ENCODE measurements at places on chromosomes 7 and 10.

GRCh38 chr7:70810558-70811139 is 321.3 kb upstream of the GALNT17 start:
- no peak for DNase-seq

DNA sequence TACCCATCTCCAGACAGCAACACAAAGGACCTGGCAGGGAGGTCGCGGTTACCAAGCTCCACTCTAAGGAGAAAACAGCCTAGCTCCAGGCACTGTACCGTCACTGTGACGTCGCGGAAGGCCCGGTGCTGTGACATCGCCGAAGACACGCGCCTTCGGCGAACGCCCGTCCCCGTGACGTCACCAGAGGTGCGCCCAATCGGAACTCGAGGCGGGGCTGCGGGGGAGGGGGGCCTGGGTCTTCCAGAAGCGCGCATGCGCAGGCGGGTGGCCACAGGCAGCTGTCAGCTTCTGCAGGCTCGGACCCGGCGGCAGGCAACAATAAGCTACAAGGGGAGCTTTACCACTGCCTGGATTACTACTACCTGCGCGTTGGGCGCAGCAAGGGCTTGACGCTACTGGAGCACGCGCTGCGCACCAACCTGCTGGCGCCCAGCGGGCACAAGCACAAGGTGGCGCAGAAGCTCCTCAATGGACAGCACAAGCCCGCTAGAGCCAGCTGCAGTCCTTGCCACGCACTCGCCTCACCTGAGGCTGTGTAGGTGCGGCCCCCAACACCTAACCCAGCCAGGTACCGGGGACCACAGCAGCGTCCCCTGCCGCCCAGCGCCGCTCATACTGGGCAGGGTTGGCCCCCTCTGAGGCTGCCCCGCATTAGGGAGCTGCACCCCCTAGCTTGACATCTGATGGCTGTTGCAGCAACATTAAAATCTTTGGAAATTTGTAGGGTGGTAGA is 208.4 kb downstream of the TPST1 start:
- peak; percentile 52 for DNase-seq

DNA sequence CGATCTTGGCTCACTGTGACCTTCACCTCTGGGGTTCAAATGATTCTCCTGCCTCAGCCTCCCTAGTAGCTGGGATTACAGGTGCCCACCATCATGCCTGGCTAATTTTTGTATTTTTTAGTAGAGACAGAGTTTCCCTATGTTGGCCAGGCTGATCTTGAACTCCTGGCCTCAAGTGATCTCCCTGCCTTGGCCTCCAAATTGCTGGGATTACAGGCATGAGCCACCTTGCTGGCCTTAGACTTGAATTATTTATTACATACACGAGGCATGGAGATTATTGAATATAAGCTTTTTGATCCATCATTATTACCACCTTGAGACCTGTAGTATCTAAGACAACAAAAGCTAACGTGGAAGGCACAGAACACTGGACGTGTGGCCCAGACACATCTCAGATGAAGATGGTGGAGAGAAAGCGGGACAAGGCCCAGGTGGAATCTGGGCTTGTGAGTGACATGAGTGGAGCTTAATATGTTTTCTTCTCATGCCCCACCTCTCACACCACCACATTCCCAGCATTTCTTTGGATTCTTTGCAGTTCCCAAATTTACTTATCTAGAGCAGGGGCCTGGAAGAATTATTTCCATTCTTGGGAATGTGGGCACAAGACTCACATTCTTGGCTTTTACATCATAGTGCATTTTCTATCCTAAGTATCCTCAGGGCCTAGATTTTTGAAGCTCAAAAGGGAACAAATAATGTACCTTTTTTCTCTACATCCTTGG is 76.6 kb downstream of the SUGCT start:
- no peak for DNase-seq

DNA sequence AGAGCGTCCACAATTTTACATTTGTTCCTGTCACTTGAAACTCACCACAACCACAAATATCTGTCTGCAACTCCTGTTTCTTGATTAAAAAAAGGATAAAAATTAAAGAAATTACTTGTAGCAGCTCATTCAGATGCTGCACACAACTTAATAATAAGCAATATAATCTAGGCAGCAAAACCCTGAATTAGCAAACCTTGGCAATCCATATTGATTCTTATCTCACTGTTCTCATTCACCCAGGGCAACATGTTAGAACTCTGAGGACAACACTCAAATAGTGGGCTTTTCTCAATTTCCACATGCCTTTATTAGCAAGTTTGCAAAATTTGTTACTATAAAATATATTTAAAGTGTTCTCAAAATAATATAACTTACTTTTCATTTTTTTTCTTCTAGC is 38.9 kb downstream of the BAZ1B start:
- no peak for DNase-seq

DNA sequence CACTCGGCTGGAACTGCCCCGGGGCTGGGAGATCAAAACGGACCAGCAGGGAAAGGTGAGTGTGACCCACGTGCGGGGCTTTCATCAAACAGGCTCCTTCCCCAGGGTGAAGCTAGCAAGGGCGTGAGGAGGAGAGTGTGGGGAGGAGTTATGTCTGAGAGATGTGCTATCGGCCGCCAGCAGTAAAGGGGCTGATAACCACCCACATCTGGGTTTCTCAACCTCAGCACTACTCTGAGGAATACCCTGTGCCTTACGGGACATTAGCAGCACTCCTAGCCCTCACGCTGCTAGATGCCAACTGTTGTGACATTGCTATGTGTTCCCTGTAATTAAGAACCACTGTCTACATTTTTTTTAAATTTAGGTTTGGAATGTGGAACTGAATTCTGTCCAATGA is 113.9 kb upstream of the STK17A start:
- DNase-seq, result no peak

- DNase-seq, result no peak
Measured at GRCh38 chr7:78398576-78398975, 600.0 kb downstream of the PHTF2 start.

DNA sequence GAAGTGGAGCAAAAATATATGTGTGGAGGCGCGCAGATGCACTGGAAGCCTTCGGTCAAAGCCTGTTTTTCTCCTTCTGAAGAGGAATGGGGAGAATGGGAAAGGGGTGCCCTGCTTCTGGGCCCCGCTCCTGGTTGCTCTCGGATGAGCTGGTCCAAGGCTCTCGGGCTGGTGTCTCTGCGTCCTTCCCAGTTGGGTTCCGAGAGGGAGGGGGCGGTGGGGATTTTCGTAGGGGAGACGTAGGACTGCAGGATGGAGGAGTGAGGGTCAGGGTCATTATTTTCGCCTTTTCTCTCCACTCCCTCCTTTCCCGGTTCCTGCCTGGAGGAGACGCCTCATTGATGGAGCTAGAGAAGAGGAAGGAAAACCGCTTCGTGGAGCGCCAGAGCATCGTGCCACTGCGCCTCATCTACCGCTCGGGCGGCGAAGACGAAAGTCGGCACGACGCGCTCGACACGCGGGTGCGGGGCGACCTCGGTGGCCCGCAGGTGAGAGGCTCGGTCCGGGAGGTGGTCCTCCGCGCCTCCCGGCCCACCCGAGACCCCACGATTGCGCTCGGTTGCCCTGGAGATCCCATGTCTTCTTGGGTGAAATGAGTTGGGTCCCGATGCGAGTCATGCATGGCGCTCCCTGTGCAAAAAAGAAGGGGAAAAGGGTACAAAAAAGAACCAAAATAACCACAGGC is 790 bp downstream of the ADAM22 start:
- no peak for DNase-seq

DNA sequence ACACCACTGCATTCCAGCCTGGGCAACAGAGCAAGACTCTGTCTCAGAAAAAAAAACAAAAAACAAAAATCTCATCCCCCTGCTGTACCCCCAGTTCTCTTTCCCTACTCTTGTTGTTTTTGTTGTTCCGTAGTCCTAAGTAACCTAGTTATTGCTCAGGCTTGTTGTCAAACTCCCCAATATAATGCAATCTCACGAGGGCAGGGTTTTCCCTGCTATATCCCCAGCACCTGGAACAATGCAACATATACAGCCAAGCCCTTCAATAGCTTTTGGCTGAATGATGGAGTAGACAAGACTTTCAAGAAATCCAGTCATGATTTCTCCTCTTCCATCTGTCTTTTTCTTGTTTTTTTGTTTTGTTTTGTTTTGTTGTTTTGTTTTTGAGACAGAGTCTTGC is 10.2 kb downstream of the ACSL5 start:
- no peak for DNase-seq

GRCh38 chr7:45593121-45593541 is 19.0 kb downstream of the ADCY1 start:
- no peak for DNase-seq

DNA sequence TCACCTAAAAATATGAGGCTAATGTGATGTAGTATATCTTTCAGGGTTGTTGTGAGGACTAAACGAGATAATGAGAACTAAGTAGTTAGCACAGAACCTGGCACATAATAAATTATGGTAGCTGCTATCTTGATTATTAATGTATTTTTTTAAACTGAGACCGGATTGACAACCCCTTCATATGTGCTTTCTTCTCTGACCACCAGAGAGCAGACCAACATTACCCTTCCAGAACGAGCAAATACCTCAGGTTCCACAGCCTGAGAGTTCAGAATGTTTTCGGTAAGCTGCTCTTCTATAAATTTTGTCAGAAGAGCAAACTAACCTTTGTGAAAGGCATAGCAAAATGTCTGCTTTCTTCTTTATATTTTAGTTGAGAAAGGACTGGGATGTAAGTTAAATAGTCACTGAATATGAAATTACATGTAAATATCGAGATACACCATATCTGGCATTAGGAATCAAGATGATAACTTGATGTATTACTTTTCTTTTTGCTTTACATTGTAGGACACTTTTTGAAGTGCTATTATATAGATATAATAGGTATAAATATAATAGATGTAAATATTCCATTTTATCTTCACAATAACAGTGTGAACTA is 13.6 kb upstream of the BPGM start:
- DNase-seq, result no peak

GRCh38 chr10:121514141-121514865 is 83.9 kb downstream of the FGFR2 start:
- no peak for DNase-seq

GRCh38 chr10:80945264-80945880 is 407.7 kb downstream of the SH2D4B start:
- DNase-seq, result peak; percentile 22

GRCh38 chr10:71984126-71984808 is 20.1 kb downstream of the CHST3 start:
- DNase-seq, result no peak

GRCh38 chr7:77575187-77575586 is 38.1 kb downstream of the PTPN12 start:
- no peak for DNase-seq

DNA sequence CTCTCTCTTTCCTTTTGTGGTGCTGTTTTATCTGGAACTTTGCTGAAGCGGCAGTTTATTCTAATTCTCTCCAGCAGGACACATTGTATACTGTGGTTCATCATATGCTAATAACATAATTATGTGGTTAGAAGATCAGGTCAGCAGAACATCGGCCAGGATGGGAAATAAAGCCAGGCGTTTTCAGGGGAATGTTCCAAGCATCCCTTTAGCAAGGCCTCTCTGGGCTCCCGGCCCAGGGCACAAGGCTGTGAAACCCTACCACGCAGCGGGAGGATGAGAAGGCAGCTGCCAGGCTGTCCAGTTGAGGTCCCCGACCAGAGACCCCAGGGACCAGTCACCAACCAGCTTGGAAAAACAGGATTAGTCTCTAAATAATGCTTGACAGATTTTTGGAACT is 112.2 kb upstream of the GALNT17 start:
- no peak for DNase-seq

DNA sequence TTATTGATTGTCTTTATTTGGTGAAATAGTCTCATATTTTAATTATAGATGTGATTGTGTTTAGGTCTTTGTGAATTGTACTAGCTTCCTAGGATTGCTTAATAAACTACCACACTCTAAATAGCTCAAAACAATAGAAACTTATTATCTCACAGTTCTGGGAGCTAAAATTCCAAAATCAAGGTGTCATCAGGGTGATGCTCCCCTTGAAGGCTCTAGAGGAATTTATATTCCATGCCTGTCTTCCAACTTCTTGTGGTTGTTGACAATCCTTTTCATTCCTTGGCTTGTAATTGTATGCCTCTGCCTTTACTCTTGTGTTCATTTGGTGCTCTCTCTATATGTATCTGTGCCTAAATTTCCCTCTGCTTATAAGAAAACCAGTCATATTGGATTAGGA is 155.3 kb upstream of the AKR1E2 start:
- no peak for DNase-seq

DNA sequence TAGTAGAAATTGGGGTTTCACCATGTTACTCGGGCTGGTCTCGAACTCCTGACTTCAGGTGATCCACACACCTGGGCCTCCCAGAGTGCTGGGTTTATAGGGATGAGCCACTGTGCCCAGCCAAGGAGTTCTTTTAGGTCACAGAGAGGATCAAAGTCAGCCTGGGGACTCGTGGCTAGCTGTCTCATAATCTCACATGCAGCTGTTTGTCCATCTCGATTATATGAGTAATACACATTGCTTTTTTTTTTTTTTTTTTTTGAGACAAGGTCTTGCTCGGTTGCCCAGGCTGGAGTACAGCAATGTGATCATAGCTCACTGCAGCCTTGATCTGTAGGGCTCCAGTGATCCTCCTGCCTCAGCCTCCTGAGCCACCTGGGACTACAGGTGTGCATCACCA is 2.2 kb downstream of the IFT22 start:
- DNase-seq, result no peak

DNA sequence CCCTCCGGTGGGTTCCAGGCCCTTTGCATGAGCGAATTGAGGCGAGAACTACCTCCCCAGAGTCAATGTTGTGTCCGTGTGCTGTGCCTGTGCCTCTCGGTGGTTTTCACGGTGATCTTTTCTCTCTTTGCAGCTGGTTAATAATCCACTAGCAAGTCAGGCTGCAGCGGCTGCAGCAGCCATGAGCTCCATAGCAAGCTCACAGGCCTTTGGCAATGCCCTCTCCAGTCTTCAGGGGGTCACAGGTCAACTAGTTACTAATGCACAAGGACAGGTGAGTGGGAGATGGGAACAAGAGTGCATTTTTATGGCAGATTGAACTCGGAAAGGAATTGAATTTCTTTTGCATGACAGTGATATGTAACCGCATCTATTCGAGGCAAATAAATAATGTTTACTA is 159.7 kb upstream of the YAE1 start:
- DNase-seq, result no peak

- no peak for DNase-seq
Measured at GRCh38 chr10:110779489-110779888, 92.2 kb upstream of the PDCD4 start.

DNA sequence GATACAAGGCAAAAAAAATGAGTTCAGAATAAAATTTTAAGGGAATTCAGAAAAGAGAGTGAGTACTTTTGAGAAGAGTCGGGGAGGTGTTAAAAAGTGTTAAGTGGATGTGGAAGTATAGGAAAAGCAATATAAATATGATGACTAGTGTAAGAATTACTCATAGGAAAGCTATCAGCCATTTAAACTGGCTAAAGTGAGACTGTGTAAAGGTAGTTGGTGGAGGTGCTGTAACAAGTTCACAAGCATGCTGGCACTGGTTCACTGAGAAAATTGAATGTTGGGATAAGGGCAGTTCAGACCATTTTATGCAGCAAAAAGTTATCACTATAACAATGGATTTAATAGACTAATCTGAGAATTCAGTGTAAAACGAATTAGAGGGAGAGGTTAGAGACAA is 179.0 kb upstream of the DKK1 start:
- DNase-seq, result no peak
